GF-D8 (cell line): ENCODE measurements at places on chromosomes 4 and X.

DNA sequence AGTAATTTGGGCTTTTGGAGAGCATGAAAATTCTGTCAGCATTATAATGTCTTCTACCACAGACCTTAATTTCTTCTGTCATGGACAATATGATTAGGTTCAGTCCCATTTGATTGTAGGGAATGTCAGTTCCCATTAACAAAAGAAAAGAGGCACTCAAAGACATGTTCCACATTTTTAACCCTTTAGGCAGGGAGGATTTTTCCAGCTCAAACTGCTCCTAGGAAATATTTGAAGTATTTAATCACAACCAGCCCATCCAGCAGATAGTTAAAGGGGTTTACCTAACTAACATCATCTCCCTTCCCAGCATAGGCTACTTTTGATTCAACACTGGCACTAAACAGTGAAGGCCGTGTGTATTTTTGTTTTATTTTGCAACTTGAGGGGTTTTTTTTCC, 256.0 kb downstream of the DHX15 start:
- no peak for DNase-seq

- DNase-seq = no peak
These were observed 629.2 kb downstream of the KLHL13 start for GRCh38 chrX:117487421-117487820.

- DNase-seq = no peak
These were observed 4.4 kb downstream of the SCFD2 start for GRCh38 chr4:53361451-53361850.

- no peak for DNase-seq
These were observed 28.7 kb upstream of the BMP2K start for GRCh38 chr4:78747475-78747922.

DNA sequence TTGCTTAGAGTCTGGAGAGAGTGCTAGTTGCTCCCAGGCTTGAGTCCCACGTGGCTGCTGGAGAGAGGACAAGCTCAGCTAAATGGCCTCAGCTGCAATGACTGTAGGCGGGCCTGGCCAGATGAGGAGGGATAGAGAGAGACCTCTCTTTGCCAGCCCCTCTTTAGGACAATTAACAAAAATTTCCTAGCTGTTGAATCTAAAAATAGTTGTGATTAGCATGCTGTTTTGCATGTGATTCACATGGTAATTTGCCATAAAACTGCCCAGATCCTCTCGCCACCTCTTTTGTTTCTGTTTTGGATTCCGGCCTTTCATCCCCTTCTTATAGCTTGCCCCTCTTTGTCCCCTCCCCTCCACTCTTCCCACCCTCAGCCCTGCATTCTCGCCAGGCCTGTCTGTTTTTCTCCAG, 28.9 kb upstream of the PRPS1 start:
- no peak for DNase-seq

GRCh38 chr4:87356832-87357526, 34.0 kb downstream of the HSD17B11 start:
- DNase-seq = no peak

- no peak for DNase-seq
These were observed 135.2 kb downstream of the ARSF start for GRCh38 chrX:3176439-3176820.

DNA sequence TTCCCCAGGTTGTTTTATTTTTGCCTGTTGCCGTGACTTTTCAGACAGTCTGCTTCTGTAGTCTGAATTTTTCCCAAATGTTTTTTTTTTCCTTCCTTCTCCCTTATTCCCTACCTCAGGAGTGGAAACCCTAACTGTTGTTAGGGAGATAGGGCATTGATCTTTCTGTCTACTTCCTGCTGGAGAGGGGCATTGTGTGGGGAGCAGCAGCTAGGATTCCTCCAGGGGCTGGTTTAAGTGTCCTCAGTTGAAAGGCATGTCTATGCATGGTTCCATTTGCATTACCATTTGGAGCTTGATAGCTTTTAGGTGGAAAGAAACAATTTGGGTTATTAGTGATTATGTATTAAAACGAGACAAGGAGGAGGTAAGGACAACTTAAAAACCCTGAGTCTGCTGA, 383.9 kb downstream of the DCAF12L2 start:
- no peak for DNase-seq

DNA sequence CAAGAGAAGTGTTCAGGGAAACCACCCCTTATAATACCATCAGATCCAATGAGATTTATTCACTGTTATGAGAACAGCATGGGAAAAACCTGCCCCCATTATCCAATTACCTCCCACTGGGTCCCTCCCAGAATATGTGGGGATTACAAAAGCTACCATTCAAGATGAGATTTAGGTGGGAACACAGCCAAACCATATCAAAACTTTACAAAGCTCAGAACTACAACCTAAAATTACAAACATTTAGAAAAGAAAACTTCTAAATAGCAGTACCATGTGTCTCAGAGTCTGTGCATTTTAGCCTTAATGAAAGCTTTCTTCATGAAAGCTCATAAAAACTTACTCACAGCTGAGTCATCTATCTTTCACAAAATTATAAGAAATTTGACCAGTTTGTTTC, 1442.8 kb upstream of the PCDH7 start:
- DNase-seq = no peak

GRCh38 chr4:158823461-158823873, 54.6 kb downstream of the FNIP2 start:
- DNase-seq = no peak

DNA sequence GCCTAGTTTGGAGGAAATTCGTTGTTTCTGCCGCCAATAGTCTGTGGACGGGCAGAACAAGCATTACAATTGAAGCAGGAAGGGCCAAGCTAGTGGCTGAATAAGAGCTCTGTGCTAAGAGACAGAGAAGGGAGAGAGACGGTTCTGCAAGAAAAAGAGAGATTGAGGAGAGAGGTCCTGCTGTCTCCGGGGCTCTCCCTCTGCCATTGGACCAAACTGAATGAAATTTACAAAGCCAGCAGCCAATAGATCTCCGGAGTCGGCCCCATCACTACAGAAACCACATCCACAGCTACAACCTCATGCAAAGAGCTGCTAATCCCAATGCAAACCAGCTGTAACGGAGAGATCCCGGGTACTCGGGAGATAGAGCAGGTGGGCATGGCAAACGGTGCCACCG, at the start of gene NLGN4X:
Gene NLGN4X (minus strand): TSS at position 148 of the 400 bp plus-strand sequence. CDS start 77,401 bp downstream, outside the sequence.
- no peak for DNase-seq

- DNase-seq = peak; percentile 65
These were observed 8.7 kb downstream of the FABP2 start for GRCh38 chr4:119313237-119313636.

DNA sequence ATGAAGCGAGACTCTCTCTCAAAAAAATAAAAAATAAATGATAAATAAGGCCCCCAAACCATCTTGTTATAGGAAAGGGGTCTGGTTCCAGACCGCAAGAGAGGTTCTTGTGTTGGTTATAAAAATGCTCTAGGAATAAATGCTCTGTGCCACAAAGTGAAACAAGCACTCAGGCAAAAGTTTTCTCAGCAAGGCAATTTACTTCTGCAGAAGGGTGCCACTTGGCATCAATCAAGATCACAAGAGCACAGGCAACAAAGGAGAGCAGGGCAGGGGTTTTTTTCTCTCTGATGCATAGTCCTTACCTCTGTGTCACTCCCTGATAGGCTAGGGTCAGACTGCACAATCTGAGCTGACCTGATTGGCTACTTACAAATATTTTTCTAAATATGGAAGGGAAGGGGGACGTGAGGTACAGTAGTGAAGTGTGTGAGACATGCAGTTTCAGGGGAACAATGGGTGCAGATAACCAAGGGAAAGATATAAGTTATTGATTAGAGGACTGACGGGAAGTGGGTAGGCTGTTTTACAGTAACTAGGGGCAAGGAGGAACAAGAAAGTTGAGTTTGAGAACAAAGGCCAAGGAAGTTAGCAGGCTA, 29.8 kb upstream of the FUNDC1 start:
- no peak for DNase-seq

DNA sequence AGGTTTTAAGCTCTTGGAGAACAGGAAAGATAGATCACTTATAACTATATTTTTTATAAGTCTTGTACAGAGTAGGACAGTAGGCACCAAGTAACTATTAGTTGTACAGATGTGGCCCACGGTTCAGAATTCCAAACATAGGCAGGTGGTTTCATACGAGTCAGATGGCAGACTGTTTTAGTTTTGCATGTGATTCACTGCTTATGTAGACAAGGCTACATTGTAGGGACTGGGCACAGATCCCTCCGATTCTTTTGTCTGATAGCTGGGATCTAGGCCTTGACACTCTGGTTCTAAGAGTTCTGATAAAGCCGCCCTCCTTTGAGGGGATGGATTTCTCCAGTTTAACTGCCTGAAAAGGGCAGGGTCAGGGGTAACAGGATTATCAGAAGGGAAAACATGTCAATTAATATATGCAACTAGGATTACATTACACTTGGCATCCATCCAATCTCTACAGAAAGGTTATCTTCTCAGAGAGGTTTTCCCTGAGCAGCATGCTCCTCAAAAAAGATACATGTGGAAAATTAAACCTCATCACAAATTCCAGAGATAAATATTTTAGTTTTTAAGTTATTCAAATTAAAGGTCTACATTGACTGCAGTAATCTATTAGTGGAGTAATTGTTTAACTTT, 87.8 kb downstream of the SPRY1 start:
- no peak for DNase-seq

DNA sequence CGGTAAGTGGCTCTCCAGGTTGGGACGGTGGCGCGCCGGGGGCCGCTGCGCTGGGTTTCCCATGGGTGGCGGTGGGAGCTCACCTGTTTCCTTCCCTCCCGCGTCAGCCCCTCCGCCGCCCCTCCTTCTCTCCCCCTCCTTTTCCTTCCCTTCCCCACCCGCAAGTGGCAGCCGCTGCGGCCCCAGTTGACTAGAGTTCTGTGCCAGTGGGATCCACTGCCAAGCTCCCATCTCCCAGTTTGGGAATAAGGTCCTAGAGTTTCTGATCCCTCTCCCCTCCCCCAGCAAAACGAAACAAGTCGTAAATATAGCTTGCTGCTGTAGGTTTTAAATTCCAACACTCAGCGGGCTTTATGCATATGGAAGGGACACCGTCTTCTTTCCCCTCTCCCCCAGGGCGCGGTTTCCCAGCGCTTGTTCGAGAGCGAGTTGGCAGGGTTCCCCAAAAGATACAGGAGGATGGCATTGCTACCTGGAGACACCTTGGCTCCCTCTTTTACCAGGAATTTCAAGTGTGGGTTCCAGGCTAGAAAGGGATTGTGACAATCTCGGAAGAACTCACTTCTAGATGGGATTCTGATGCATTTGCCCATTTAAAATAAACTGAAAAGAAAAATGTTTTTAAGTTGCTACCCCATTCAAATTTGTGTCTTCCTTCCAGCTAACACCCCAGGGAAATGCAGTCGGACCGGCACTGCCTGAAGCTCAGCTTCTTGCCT, 1.2 kb downstream of the TLL1 start:
- no peak for DNase-seq

- no peak for DNase-seq
These were observed 34.5 kb upstream of the MAP3K15 start for GRCh38 chrX:19549838-19550237.

DNA sequence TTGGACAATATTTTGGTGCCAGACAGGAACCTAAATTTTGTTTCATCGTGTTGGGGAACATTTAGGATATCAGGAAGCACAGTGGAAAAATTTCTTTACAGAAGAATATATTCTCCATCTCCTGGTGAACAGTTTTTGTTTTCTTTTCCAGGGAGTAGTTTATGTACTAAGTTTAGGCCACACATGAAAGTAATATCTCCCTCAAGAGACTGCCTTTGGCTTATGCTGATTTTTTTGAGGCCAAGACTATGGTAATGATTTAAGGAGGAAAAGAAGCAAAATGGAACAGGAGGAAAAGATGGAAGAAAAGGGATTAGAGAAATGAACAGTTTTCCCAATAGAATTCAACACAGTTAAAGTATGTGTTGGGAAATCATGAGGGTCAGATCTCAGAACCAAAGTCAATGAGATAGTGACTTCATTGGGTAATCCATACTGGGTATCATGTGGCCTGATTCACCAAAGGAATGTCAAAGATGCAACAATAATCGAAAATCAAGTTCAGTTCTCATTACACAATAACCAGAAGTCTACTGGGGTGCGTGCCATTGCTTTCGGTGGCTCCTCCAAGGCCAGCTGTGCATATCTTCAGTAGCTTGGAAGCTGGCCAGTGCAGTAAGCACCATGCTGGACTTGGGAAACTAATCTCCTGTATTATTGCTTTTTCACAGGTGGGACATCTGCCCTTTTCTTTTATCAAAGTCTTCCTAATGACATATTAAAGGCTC, 234.8 kb downstream of the COL25A1 start:
- no peak for DNase-seq

GRCh38 chrX:100316987-100317386, 93.1 kb downstream of the PCDH19 start:
- no peak for DNase-seq

GRCh38 chrX:68132749-68133148, 300.5 kb downstream of the OPHN1 start:
- DNase-seq = no peak

- no peak for DNase-seq
These were observed 382.0 kb upstream of the NOCT start for GRCh38 chr4:138633580-138633904.

- peak; percentile 77 for DNase-seq
These were observed at the start of gene RHOH for GRCh38 chr4:40196724-40197281. TSS of gene RHOH (plus strand) at chr4:40197031. CDS start at chr4:40243387, 46,356 bp downstream.

- DNase-seq = no peak
These were observed 1329.1 kb downstream of the PCDH18 start for GRCh38 chr4:136203199-136203598.

GRCh38 chrX:31608638-31609037, 536.8 kb upstream of the FTHL17 start:
- DNase-seq = no peak

GRCh38 chrX:66050140-66050569, 10.3 kb upstream of the VSIG4 start:
- DNase-seq = no peak

GRCh38 chr4:11183356-11183740, 245.3 kb downstream of the HS3ST1 start:
- no peak for DNase-seq

GRCh38 chr4:177809791-177810190, 367.6 kb upstream of the AGA start:
- no peak for DNase-seq

DNA sequence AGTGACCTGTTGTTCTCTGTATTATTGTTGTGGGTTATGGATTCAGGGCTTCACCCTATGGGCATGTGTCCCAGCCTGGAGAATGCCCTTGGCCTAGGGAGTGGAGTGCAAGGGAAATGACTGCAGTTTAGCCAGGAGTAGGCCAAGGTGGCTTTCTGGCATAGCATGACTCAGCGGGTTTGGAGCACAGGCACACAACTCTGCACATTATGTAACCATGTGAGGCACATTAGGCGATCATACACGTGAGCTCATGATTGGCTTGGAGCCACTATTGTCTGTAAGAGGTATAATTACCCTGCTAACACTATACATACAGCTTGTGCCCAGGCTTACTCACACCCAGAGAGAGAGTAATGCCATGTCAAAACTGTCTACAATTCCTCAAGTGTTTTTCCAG, 35.1 kb upstream of the TACR3 start:
- no peak for DNase-seq
